ENCODE measurements at places on chromosomes 2 and 18. TPM values are rescaled to one million over a fixed set of nuclear protein-coding genes. Genes with fewer than 3 reads are reported as not detected.

KCNG2 gene
- not detected for total RNA-seq

RGPD4 gene
- total RNA-seq = not detected

DNA sequence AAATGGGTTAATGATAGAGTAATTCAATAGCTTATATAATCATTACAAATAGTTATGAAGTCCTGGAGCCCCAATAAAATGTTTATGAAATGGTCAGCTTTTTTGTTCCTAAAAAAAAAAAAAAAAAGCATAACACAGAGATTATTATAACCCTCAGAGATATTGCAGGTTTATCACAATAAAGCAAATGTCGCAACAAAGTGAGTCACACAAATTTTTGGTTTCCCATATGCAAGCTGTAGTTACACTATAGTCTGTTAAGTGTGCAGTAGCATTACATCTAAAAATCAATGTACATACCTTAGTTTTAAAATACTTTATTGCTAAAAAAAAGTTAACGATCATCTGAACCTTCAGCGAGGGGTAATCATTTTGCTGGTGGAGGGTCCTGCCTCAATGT lies 20.0 kb downstream of the WDFY1 start:
- H3K36me3 ChIP-seq = no peaks in the 10 kb centered on the region
- H3K27me3 ChIP-seq = no peaks in the 10 kb centered on the region
- no peak overlapping the region for H3K27ac ChIP-seq
- DNase-seq = no peak

DNA sequence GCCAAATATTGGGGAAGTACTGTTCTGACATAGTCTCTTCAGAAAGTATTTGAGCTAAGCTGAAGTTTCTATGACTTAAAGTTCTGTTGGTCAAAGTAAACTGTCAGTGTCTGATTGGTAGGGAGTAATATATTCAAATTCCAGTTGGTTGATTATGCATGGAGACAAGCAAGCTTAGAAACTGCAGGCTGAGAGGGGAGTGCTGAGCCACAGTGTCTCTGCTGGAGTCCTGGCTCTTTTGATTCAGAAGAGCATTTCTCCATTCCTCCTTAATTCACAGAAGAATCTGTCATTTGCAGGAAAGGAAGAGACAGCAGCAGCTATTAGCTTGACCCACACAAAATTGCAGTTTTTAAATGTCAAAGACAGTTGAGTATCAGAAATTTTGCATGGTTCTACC lies 201.4 kb upstream of the TMEM200C start:
- H3K4me1 ChIP-seq = no peaks in the 10 kb centered on the region
- H3K27me3 ChIP-seq = no peaks in the 10 kb centered on the region
- H3K4me3 ChIP-seq = no peak overlapping the region
- no peak for DNase-seq
- H3K27ac ChIP-seq = no peak overlapping the region

DNA sequence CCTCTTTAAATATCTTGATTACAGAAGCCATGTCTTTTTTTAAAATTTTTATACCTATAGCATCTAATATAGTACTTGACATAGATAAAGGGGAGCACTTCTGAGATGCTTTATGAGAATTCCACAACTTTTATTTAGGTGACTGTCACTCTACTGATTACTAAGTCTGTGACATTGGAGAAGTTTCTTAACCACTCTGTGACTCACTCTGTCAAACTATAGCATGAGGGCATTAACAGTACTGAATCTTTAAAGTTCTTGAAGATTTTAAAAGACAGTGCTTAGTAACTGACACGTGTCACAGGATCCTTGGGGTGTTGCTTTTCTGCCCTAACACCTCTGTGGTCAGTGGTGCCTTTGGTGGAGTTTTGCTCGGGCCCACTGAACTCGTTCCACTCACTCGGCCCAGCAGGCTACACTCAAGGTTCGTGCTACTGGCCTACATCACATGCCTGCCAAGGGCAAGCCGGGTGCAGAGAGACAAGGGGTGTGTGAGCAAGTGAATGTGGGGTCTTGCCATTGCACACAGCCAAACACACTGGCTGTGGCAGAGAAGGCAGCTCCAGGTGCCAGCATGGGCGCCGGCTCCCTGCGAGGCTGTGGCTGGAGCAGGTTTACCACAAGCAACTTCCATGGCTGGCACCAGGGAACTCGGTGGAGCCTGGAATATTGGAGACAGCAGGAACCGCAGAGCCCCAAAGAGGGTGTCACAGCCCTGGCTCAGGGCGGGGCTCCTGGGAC lies 734.0 kb upstream of the CDH7 start:
- no peaks in the 10 kb centered on the region for H3K4me1 ChIP-seq
- no peaks in the 10 kb centered on the region for H3K36me3 ChIP-seq

GRCh38 chr2:240837621-240838020 lies 17.6 kb upstream of the KIF1A start:
- no peaks in the 10 kb centered on the region for H3K4me1 ChIP-seq
- no peaks in the 10 kb centered on the region for H3K36me3 ChIP-seq
- H3K27me3 ChIP-seq = peaks cover 23% of the 10 kb centered on the region

- DNase-seq = no peak
- no peaks in the 10 kb centered on the region for H3K36me3 ChIP-seq
- no peaks in the 10 kb centered on the region for H3K4me1 ChIP-seq
- no peaks in the 10 kb centered on the region for H3K27me3 ChIP-seq
- no peak overlapping the region for H3K27ac ChIP-seq
Observed at GRCh38 chr18:37649930-37650329, 84.3 kb upstream of the CELF4 start.

DNA sequence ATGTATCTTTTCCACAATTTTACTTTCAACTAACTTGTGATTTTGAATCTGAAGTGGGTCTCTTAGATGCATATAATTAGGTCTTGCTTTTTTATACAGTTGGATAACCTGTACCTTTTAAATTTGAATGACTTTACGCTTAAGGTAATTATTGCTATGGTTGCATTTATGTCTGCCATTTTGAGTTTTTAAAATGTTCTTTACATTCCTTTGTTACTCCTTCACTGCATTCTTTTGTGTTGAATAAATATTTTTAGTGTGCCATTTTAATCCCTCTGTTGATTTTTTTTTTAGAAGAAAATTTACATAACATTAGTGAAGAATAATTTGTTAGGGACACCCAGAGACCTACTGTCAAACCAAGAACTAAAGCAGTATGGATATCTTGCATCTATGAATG lies 65.3 kb downstream of the BIRC6 start:
- peaks cover 9% of the 10 kb centered on the region for H3K36me3 ChIP-seq
- H3K4me3 ChIP-seq = no peak overlapping the region
- H3K27ac ChIP-seq = no peak overlapping the region
- peaks cover 33% of the 10 kb centered on the region for H3K4me1 ChIP-seq
- no peaks in the 10 kb centered on the region for H3K27me3 ChIP-seq
- DNase-seq = no peak

All from transverse colon (tissue), 4 donors.